ENCODE measurements at places on chromosomes 12 and 14. TPM values are rescaled to one million over a fixed set of nuclear protein-coding genes. Genes with fewer than 3 reads are reported as not detected.

PLEKHD1 gene
- total RNA-seq: 0.05 TPM

DNA sequence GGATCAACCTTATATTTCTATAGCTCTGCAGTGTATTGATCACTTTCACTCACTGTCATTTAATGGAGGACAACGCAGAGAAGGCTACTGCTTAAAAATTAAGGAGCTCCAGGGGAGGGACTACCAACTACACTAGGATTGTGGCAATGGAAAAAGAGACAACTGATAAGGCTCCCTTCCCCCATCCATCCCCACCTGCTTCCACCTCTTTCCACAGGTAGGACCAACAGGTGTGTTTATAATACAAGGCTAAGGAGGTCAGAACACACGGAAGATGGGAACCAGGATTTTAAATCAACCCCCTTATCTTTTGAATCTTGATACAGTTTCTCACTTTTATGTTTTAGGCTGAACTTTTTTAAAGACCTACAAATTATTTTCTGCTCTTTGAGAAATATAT is 90.8 kb downstream of the STAB2 start:
- H3K27me3 ChIP-seq: peaks cover 3% of the 10 kb centered on the region
- no peaks in the 10 kb centered on the region for H3K36me3 ChIP-seq
- H3K4me1 ChIP-seq: no peaks in the 10 kb centered on the region
- no peak overlapping the region for H3K4me3 ChIP-seq

DNA sequence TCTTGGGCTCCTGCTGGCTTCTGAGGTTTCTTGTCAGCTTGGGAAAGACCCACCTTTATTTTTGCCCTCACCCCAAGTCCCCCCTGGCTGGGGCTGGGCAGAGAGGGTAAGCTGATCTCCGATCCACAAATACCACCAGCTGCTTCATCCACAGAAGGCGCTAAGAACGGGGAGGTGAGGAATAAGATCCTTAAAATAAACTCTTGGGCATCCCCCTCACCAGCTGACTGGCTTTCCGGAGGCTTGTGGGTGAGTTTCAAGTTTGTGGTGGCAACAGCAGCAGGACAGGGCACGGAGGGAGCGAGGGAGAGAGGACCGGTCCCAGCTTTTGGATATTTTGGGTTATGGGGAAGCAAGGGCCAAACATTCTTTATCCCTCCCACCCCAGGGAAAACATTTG is 20.8 kb upstream of the HSPB8 start:
- DNase-seq: no peak
- no peak overlapping the region for H3K4me3 ChIP-seq
- no peaks in the 10 kb centered on the region for H3K4me1 ChIP-seq
- H3K36me3 ChIP-seq: no peaks in the 10 kb centered on the region
- H3K27ac ChIP-seq: no peak overlapping the region
- H3K27me3 ChIP-seq: no peaks in the 10 kb centered on the region

DNA sequence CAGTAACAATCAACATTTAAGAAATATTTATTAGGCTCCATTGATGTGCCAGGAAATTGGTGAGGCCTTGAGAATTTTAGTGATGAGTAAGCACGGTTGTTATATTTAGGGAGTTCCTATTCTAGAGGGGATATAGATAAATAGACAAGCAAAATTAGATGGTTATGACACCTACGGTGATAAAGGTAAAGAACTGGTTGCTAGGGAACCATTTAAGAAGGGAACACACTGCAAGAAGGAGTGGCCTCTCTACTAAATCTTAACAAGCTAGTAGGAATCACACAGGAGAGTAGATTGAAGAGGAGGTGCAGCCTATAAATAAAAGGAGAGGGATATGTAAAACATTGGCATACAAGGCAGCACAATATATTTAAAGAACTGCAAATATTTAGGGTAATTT is 155.2 kb downstream of the LRIG3 start:
- H3K4me1 ChIP-seq: peaks cover 4% of the 10 kb centered on the region
- H3K4me3 ChIP-seq: no peak overlapping the region
- H3K36me3 ChIP-seq: no peaks in the 10 kb centered on the region
- DNase-seq: no peak
- no peaks in the 10 kb centered on the region for H3K27me3 ChIP-seq

DNA sequence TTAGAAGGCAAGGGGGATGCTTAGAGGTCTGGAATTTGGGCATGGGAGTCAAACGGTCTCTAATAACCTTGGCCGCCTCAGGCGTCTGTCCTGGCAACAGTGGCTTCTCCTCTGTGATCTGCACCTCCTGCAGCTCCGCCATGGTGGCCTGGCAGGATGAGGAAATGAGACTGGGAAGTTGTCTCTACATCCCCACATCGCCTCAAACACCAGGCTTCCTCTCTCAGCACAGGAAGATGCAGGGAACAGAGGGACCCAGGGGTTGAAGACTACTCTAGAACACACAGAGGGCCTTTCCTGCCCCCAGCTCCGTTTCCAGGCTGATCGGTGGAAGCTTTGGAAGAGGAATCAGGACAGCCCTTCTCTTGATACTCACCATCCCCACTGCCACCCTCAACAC is 1.7 kb downstream of the NDRG2 start:
- H3K36me3 ChIP-seq: no peaks in the 10 kb centered on the region
- no peak overlapping the region for H3K4me3 ChIP-seq
- peaks cover 23% of the 10 kb centered on the region for H3K27me3 ChIP-seq
- no peak for DNase-seq
- H3K27ac ChIP-seq: no peak overlapping the region

- H3K27me3 ChIP-seq: no peaks in the 10 kb centered on the region
- no peak overlapping the region for H3K27ac ChIP-seq
- DNase-seq: peak; percentile 30
- H3K4me1 ChIP-seq: peaks cover 10% of the 10 kb centered on the region
- no peak overlapping the region for H3K4me3 ChIP-seq
Observed at GRCh38 chr12:3160081-3160480, 82.9 kb downstream of the TSPAN9 start.

DNA sequence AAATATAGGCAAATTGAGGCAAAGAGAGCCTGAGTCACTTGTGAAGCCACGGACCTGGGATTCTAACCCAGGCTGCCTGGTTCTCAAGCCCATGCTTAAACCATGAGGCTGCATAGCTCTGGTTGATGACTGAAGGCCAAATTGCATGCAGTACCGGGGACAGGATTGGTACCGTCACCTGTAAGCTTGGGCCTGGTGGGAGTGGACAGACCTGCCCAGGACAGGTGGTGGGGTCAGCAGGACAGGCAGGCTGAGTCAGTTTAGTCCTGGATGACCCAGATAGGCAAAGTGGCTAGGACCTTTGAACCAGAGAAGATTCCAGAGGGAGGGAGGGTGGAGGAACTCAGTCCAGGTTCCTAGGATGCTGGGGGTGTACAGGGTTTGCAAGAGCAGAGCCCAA is 25.8 kb downstream of the RIN3 start:
- no peaks in the 10 kb centered on the region for H3K27me3 ChIP-seq
- peaks cover 31% of the 10 kb centered on the region for H3K4me1 ChIP-seq
- H3K36me3 ChIP-seq: no peaks in the 10 kb centered on the region
- no peak overlapping the region for H3K4me3 ChIP-seq
- H3K27ac ChIP-seq: peak overlapping the region; percentile 88
